ENCODE measurements at places on chromosomes 7 and 10. TPM values are rescaled to one million over a fixed set of nuclear protein-coding genes. Genes with fewer than 3 reads are reported as not detected.

Gene SEPHS1
- 57.0 TPM for total RNA-seq

Gene RNF32
- 2.7 TPM for total RNA-seq

Gene IFIT1B
- total RNA-seq, result not detected

Gene IFIT1
- 335 TPM for total RNA-seq

DNA sequence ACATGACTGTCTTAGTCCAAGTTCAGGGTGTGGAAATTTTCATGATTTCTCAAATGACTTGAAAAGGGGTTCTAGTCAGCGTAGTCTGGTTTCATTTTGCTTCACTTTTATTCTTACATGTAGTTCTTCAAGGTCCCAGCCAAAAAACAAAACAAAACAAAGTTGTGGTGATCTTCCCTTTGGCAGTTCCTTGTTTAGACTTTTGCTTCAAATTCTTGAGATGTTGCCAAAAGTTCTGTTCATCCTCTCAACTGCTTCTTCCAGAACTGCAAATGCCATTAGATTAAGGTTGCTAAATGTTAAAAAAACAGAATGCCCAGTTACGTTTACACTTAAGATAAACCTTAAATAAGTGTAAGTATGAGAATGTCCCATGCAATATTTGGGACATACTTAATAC is 370.8 kb upstream of the LRRTM3 start:
- H3K4me3 ChIP-seq, result no peak overlapping the region
- no peak overlapping the region for H3K27ac ChIP-seq
- H3K4me1 ChIP-seq, result no peaks in the 10 kb centered on the region
- peak; percentile 0 for DNase-seq

GRCh38 chr7:84195295-84196060 is 889 bp upstream of the SEMA3A start:
- peak overlapping the region; percentile 77 for H3K4me3 ChIP-seq
- no peak for DNase-seq
- H3K36me3 ChIP-seq, result no peaks in the 10 kb centered on the region
- H3K27ac ChIP-seq, result peak overlapping the region; percentile 74
- peaks cover 17% of the 10 kb centered on the region for H3K4me1 ChIP-seq
- H3K27me3 ChIP-seq, result no peaks in the 10 kb centered on the region

- no peak overlapping the region for H3K27ac ChIP-seq
- H3K36me3 ChIP-seq, result no peaks in the 10 kb centered on the region
- DNase-seq, result no peak
- peaks cover 17% of the 10 kb centered on the region for H3K4me1 ChIP-seq
- H3K27me3 ChIP-seq, result no peaks in the 10 kb centered on the region
- H3K4me3 ChIP-seq, result no peak overlapping the region
Measured at GRCh38 chr7:47755248-47755647, 173.3 kb upstream of the TNS3 start.

GRCh38 chr10:98402478-98402877 is 12.5 kb downstream of the PYROXD2 start:
- H3K4me1 ChIP-seq, result peaks cover 9% of the 10 kb centered on the region
- H3K27ac ChIP-seq, result no peak overlapping the region
- H3K4me3 ChIP-seq, result no peak overlapping the region
- H3K36me3 ChIP-seq, result no peaks in the 10 kb centered on the region

Measured in astrocyte (in vitro differentiated cells and primary cell).